ENCODE measurements at places on chromosomes 5 and 9.

- peak; percentile 41 for DNase-seq
Measured at GRCh38 chr9:104682642-104683041, 11.7 kb upstream of the OR13D1 start.

DNA sequence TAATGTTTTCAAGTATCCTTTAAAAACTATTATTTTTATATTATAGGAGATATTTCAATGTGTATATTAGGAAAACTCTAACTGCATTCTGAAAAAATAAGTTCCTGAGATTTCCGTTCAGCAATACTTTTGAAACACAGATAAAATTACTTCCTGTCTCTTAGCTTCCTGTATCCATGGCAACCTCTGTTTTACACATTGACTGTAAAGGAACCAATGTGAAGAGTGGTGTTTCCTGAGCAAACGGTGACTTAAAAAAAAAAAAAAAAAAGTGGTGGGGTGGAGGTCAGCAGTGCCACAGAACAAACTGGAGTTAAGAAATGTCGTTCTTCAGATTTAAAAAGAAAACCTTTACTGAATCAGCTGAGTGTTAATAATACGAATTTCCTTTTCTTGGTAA lies at the start of gene LRRC70:
TSS of gene LRRC70 (plus strand) at position 280 of the 400 bp plus-strand sequence. CDS start 620 bp downstream, outside the sequence.
- peak; percentile 94 for DNase-seq

DNA sequence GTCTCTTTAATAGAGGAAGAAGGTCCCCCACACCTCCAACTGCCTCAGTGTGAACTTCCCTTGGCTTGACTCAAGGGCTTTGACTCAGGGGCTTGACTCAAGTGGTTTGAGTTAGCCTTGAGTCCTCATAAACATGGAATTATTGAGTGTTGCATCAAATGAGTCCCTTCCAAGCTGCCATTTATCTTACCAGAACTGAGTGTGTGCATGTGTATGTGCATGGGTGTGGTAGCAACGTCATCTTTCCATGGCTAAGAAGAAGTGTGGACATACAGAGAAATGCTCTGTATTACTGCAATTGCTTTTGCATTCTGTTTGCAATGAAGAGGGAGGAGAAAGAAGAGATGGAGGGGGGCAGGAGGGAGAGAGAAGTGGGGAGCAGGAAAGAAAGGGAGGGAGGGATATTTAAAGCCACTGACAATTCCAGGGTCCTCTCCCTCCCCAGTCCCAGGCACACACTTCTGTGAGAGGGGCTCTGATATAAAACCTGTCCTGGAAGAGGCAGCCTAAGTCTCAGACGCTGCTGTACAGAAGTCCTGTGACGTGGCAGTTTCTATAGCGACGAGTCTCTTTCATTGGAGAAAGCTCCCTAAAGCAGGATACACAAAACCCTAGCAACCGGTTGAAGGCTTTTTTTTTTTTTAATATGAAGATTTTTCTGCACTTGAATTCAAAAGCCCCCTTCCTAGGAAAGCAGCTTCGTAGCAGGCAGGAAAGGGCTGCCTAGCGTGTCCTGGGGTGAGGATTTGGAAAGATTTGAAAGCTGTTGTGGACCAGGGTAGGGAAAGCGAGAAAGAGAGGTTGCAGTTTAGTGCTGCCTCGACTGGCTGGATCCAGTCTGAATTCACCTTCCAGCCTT lies 93.3 kb upstream of the MAP1B start:
- DNase-seq = peak; percentile 12

DNA sequence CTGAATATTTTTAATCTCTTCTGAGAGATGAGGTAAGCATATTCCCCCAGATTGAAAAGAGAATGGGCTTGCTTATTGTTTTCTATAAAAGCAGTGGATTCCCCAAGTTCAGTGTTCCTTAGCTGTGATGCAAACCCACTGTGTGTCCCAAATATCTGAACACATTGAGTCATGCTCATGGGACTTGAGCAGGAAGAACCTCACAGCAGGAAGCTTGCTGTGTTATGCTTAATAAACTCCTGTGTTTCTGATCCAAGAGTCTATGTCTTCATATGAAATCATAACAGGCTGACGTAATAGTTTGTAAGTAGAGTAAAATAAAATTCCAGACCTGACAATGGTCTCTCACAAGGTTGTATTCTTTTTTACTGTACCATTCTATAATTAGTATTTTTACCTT lies 24.8 kb upstream of the LOX start:
- DNase-seq = no peak

- no peak for DNase-seq
Measured at GRCh38 chr5:81544351-81545018, 150.6 kb upstream of the ACOT12 start.

DNA sequence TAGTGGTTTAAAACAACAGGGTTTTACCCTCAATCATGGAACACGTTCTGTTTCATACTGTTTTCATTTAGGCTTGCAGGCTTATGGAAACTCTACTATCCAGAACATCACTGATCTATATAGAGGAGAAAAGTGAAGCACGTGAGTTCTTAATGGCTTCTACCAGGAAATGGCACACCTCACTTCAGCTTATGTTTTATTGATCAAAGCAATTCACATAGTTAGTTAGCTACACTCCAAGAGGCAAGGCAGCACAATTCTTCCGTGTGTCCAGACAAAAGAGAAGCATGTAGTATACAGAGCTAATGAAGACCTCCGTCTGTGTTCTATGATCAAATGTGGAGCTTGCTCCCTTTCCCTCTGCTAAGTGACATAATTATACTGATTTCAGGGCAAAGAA lies 353.3 kb upstream of the CD180 start:
- DNase-seq = no peak

- no peak for DNase-seq
Measured at GRCh38 chr9:16653491-16654399, 216.7 kb downstream of the BNC2 start.
